PC-9 (cell line): ENCODE measurements at places on chromosomes 4 and X.

DNA sequence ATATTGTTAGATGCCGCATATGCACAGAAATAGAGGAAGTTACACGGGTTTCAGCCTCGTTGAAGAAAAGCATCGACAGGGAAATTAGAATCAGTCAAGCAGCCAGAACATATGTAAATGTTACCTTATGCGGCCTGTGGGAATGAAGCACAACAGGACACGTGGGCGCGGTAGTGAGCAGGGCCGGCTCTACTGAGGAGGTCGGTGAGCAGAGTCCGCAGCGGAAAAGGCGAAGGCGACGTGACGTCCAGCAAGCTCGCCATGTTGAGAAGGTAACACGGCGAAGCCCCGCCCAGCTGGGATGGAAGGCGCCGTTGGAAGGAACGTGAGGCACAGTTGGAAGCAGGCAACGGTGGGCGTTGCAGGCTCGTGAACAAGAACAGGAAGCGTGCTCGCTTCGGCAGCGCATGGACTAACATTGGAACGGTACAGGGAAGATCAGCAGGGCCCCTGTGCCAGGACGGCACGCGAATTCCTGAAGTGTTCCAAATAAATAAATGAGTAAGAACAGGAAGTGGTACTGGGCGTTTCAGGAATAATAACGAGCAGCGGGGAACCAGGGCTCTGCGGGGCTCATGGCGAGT, 54.6 kb downstream of the MTNR1A start:
- DNase-seq = no peak

GRCh38 chr4:6546091-6546490, 28.9 kb upstream of the MAN2B2 start:
- no peak for DNase-seq

GRCh38 chr4:8118531-8118930, 40.1 kb downstream of the ABLIM2 start:
- no peak for DNase-seq

GRCh38 chr4:8765084-8765483, 106.6 kb downstream of the HMX1 start:
- DNase-seq = no peak

DNA sequence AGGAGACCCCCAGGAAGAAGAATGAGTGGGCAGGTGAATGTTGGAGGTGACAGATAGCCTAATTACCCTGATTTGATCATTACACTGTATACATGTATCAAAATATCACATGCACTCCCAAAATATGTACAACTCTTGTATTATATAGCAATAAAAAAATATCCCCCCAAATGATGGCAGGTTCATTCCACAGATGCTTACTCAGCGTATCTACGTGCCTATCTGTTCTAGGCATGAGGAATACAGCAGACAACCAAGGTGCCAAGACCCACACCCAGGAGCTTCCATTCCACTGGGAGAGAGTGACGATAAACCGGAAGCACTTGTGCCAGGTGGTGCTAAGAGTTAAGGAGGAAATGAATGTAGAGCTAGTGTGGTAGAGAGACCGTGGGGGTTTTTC, 42.4 kb downstream of the ADRA2C start:
- no peak for DNase-seq

DNA sequence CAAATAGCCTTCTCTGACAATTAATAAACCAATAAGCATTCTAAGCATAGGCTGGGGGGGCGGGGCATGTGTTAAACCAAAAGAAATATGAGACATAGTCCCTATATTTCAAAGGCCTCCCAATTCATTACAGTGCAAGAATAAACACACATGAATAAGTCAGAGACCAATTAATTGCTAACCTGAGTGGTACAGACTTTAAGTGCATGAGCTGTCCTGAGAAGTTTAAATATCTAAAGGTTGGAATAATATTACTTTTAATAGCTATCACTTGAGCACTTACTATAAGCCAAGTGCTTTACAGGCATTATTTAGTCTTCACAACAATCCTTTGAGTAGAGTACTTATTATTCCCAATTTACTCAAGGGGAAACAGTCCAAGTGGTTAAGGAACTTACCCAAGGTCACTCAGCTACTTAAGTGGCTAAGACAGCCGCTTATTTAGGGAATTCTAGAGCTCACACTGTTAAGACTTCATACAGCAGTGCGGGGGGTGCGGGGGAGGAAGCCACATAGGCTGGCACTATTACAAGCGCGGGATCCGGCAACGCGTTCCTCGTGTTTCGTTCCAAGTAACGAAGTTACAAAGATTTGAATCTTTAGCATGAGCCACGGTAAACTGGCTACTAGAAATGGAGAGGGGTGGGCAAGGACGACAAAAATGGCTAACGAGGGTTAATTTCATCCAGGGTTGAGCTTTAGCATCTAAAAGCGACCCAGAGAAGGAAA, 1.4 kb downstream of the THOC2 start:
- no peak for DNase-seq

DNA sequence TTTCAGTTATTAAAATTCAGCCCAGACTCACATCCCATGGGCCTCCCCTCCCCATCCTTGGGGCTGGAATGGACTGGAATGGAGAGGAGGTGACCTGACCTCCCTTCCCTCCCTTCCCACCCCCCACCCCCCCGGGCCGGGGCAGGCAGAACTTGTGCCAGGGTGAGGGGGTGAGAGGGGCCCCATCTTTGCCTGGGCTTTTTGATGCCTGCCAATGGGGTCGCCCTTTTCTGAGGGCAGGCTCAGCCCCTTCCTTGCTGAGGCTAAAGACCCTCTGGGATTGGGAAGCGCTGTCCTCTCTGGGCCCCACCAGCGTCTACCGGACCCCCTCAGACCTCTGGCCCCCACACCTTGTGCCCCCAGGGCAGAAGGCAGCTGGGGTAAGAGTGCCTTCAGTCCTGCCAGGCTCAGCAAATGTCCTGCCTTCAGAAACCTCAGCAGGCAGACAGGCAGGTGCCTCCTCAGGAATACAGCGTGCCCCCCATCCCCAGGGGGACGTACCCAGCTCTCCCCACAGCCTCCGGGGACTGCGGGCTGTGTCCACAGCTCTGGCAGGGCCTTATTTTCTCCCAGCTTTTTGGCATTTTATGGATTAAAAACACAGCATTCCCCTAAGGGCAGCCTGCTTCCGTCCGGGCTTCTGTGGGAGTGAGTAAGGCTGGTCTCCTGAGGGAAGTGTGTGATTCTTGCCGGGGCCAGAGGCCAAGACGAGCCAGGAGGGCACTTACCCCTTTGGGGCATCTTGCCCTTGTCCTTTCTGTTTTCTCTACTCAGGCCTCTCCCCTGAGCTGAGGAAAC, 12.6 kb upstream of the CCNQ start:
- no peak for DNase-seq

- peak; percentile 63 for DNase-seq
Measured at GRCh38 chrX:46837558-46838485, 979 bp downstream of the RP2 start.
